ENCODE measurements at places on chromosomes 12 and 14.
A peak's percentile ranks its signal among the peaks of the same experiment; 100 is the strongest.

DNA sequence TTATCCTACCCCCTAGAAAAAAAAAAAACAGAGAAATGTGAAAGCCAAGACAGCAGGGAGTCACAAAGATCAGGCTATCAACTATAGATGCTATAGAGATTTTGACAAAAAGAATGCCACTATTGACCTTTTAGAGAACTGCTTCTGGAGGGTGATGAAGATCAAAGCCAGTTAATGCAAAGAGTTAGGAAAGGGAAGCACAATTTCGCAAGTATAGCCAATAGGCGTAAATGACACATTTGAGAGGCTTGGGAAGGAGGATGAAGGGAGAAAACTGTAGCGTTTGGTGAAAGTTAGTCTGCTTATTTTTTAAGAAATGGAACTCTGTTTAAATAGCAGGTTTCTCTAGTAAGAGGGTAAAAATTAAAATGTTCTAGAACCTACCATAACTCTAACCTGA, 190.7 kb downstream of the DUSP6 start:
- DNase-seq, result no peak

- DNase-seq, result no peak
These were observed 180.7 kb downstream of the PHLDA1 start for GRCh38 chr12:75850721-75851462.

GRCh38 chr12:94495445-94496115, 35.9 kb upstream of the CEP83 start:
- DNase-seq, result no peak

DNA sequence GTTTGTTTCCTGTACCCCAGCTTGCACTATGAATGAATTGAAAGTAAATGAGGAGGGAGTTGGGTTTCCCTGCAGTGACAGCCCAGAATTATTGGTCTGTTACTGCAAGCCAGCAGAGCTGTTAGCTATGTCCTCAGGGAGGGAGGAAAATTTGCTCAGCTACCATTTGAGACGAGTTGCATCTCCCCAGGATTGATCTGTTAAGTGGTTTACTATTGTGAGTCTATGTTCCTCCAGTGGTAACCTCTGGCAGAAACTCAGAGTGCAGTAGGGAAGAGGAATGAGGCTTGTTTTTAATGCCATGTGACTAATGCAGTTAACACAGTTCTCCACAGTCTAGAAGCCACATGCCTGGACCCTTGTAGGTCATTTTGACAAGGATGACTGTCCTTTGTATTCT, 173.9 kb downstream of the SLC15A4 start:
- DNase-seq, result no peak

- DNase-seq, result no peak
These were observed 275.0 kb upstream of the ATP2B1 start for GRCh38 chr12:89983622-89984021.

DNA sequence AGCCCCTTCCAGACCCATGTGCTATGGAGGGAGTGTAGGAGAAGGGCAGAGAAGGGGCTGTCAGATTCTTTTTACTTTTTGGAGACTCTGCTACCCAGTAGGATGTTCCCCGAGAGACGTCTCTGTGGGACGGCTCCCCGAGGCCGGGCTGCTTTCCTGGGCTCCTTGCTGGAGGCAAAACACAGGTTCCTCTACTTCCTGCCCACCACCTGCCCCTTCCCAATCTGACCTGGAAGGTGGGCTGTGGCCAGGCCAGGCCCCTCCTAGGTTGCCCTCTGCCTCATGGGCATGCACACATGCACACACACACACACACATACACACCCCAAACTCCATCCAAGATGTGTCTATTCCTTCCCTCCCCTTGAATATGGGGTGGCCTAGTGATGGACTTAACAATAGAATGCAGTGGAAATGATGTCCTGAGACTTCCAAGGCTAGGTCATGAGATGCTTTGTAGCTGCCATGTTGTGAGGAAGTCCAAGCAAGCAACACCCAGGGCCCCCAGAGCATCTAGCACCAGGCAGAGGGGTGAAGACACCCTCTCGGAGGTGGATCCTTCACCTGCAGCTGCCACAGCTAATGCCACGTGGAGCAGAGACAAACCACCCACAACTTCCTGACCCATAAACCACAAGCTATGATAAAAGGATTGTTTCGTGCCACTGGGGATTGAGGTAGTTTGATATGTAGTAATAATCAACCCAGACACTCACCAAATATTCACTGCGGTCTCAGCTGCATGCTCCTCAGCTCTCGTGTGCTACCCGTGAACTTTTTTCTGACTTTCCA, 1.6 kb upstream of the ASB2 start:
- no peak for DNase-seq

DNA sequence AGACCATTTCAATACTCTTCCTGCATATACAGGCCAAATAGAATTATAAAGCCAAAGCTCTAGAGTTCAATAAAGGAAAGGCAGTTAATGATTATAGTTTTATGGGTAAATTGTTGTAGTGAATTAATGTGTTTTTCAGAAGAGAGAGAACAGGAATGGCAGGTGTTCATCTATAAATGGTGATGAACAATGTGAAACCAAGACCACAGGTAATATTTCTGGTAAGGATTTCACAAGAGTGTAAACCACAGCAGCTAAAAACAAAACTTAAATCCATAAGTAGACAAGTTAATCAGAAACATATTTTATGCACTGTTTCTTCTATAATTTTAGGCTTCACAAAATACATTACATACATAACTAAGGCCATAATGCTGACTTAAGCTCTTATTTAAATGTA, 204.4 kb downstream of the SYT1 start:
- DNase-seq, result no peak

GRCh38 chr12:50612882-50613281, 108.1 kb downstream of the DIP2B start:
- no peak for DNase-seq

DNA sequence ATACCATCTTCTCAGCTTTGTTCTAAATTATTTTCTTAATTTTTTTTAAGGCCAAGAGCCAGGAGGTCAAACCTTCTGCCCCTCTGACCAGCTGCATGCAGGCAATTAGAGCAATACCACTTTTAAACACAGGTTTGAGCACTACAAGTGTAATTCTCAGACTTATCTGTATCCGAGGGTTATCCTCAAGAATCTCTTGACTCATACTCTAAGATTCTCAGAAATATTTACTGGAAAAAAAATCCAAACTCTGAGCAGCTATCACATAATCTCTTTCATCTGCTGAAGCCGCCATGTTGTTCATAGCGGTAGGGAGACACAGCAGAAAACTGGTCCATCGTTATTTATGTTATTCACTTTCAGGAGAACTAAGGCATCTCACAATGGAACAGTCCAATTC, 27.4 kb upstream of the PTHLH start:
- no peak for DNase-seq

- DNase-seq, result no peak
These were observed 368.8 kb downstream of the SYT1 start for GRCh38 chr12:79233341-79233781.

GRCh38 chr12:129617849-129618248, 286.0 kb downstream of the TMEM132D start:
- no peak for DNase-seq

- no peak for DNase-seq
These were observed 30.1 kb downstream of the DACT1 start for GRCh38 chr14:58667900-58668299.

DNA sequence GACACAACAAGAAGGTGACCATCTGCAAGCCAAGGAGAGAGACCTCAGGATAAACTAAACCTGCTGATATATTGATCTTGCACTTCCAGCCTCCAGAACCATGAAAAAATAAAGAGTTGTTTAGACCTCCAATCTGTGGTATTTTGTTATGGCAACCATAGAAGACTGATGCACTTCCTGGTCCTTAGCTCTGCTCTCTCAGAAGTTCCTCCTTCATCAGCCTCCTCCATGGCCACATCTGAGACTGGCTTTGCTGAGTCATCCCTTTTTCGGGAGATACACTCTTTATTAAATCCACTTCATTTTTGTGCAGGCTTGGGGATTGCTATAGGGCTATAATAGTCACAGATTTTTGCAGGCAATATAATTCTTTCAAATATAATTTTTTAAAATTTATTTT, 89.6 kb upstream of the ATF7IP start:
- DNase-seq, result no peak

GRCh38 chr12:123533672-123534643, at the start of gene RILPL1:
Gene RILPL1 (minus strand): TSS chr12:123533719. CDS start chr12:123533482, 237 bp downstream.
- peak; percentile 54 for DNase-seq

DNA sequence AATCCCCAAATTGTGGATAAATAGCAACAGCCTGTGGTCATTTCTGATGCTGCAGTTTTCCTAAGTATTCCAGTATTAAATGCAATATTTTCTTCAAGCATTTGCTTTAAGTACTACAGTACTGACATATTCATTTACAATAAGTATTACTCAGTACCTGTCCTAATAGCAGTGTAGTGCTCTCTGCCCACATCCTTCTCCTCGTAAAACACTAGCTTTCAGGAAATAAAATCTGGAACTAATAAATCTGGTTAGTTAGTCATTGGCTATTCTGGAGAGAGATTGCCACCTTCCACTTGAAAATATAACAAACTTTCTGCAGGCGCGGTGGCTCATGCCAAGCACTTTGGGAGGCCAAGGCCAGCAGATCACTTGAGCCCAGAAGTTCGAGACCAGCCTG, 441.5 kb downstream of the PRKD1 start:
- DNase-seq, result no peak

GRCh38 chr14:46989566-46989965, 338.0 kb upstream of the RPL10L start:
- no peak for DNase-seq

DNA sequence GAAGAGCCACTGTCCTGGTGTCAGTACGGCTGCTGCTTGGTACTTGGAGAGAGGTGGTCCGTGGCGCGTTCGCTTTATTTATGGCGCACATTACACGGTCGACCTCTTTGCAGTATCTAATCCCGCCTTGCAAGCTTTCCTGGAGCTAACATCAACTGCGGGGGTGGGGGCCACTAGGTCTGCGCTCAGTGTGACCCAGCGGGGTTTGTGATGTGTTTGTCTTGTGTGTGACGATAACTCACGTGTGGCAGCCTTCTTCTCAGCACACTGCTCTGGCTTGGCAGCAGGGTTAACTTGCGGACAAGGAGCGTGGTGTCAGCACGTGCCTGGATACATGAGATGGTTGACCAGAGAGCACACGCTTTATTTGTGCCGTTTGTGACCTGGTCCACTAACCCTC, 122.2 kb upstream of the RTL1 start:
- DNase-seq, result no peak

- no peak for DNase-seq
These were observed 19.9 kb downstream of the TTC7B start for GRCh38 chr14:90796329-90796728.

DNA sequence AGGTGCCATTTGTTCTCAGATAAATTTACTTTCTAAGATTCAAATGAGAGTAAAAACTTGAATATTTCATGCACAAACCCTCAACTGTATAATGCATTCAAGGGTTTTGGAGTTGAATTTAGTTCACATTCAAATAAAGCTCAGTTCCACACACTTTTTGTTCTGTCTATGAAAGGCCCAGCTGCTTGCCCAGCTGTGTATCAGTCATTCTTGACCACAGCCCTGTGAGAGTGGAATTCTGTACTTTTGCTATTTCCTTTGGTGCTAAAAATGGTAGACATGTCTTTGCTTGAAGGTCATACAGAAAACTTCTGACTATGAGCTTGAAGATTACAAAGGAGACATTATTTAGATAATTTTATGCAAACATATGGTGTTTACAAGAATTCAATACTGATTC, 110.4 kb downstream of the KCNC2 start:
- DNase-seq, result no peak

DNA sequence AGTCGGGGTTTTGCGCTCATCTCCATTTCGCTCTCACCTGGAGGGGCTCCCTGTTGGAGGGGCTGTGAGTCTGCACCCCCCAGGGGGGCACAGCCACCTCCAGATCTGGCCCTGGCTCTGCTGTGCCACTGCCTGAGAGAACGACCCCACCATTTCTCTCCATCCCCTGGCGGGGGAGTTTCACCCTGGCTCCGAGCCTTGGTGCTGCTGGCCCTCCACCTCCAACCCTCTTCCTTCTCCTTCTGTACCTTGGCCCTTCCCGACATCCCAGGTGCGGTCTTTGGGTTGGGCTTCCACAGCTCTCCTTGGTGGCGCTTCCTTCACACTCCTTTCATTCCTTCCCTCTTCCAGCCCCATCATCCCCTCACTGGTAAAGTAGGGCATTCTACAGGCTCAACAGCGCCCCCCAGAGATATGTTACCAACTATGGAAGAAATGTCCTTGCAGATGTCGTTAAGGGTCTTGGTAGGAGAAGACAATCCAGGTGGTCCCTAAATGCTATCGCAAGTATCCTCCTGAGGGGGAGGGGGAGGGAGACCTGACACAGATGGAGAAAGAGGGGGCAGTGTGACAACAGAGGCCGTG, 16.3 kb downstream of the SERPINA1 start:
- DNase-seq, result no peak

DNA sequence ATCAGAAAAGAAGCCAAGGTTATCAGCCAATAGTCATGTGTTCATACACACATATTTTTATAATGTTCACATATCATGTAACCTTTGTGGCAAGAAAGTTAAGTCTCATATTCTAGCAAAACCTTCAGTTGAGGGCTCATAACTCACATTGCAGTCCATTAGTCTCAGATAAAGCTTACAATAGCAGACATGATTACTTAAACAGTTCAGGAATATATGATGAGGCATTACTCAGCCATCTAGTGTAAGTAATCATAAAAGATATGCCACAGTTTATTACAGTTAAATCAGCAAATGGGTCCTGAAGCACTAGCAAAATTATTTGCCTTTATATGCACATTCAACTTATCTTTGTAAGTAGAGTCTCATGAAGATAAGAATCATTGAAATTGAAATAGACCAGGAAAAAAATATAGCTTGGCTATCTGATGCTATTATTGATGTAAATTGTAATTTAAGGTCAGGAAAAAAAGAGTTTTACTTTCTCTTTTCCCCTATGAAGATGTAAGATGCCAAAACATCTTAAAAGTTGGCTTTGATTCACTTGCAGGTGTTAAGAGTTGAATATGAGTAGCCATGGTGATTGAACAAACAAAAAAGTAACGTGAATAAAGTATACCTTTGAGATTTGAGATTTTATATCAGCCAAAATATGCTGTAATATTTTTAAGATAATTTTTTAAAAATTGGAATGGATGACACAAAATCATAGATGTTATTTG, 537.0 kb downstream of the SLC6A15 start:
- no peak for DNase-seq

- no peak for DNase-seq
These were observed 43.6 kb downstream of the LGMN start for GRCh38 chr14:92704821-92705220.

DNA sequence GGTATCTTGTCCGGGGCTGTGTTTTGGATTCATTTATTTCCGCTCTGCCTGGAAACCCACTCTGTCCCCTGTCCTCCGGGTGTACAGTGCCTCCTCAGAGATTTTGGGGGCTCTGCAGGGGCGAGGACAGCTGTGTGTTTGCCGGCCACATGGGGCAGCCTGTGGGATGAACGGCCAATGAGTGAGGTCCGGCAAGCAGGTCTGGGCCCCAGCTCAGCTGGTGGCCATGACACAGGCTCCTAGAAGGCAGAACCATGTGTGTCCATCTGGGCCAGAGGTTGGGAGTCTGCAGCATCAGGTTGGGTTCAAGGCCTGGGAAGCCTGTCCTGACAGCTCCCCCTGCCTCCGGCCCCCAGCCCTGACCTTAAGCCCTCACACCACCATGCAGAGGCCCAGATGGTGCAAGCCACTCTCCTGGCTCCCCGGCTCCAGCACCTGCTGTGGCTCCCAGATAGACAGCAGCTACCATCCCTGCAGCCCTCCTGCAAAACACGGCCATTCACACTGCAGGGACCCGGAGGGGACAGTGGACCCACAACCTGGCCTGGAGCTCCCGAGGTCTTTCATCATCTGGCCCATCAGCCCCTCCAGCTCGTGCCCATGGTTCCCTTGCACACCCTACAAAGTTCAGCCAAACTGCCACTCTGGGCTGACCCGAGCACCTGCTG, 220.1 kb upstream of the C14orf180 start:
- DNase-seq, result no peak

Measured in C1 segment of cervical spinal cord (tissue), 14 donors.